ENCODE measurements at places on chromosomes 4 and X.

GRCh38 chrX:71542411-71542810, 9.5 kb downstream of the OGT start:
- DNase-seq = no peak

- no peak for DNase-seq
These were observed 1.2 kb upstream of the TADA2B start for GRCh38 chr4:7041801-7042502.

DNA sequence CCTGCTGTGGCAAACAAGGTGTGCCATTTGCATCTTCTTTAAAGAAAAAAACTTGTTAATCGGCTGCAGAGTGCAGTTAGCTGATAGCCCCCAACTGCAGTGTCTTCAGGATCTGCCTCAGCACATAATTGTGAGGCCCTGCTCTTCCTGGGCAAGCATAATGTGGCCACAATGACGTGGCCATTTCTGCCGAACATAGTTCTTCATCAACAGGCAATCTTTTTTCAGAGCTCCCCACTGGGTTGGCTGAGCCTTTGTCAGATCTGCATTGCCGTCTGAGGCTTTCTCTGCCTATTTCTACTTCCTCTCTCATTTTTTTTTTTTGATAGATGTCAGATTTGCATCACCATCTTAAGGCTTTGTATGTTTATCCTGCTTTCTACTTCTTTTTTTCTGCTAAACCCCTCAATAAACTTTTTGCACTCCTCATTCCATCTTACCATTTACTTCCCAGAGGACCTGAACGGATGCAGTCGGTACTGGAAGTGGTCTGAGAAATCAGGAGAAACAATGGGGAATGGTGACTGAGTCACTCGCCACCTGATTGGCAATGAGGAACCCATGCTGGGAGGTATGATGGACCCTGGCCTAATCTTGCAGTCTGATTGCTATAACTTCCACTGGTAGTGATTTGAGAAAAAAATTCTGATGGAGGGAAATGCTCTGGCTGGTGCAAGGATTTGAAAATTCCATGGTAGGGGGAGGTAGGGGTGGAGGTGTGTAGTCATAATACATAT, 21.2 kb upstream of the TAB3 start:
- no peak for DNase-seq

DNA sequence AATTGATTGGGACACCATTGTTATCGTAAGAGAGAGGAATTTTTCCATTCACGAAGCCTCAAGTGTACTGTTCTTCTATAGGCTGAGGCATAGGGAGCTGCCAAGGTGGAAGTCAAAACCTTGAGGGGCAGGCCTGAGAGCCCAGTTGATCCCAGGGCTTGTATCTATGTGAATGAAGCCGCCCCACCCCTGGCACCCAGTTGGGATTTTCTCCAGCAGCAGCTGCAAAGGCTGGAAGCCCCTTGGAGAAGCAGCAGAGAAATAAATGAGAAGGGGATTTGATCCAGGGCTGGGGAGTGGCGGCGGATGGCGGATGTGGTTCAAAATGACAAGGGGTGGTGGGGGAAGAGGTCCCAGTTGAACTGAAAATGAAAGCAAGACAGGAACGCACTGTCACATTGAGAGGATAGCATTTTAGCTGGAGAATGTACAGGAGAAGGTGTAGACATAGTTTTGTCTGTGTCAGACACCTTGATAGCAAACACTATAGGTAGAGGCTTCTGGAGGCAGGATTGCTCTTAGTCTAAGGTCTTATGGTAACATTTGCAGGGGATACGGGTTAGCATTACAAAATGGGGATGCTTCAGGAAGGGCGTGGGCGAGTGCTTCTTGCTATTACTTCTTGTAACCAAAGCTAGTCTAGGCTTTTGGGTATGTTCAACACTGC, 32.6 kb downstream of the DOCK11 start:
- no peak for DNase-seq

DNA sequence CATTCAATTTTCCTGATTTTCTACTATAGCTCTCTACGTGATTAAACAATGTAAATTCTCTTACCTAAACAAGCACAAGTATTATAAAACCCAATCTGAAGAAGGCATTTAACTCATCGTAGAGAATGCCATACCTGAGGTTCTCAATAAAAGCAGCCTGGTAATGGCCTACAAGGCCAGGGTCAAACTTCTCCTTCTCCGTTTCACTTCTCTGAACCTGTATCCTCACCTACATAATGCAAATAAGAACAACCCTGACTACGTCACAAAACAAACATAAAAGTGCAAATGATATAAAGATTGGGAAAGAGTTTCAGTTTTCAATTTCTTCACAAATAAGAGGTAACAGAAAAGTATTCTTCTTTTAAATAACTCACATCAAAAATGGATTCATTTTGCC, 55.6 kb upstream of the STS start:
- no peak for DNase-seq

GRCh38 chrX:153921511-153922446, 4.3 kb downstream of the ARHGAP4 start:
- DNase-seq = peak; percentile 32
